ENCODE measurements at places on chromosomes 16 and 17.

GRCh38 chr17:69147460-69147859 is 5.8 kb upstream of the ABCA6 start:
- DNase-seq, result no peak

GRCh38 chr17:71409712-71410111 is 711.1 kb upstream of the SOX9 start:
- DNase-seq, result no peak

DNA sequence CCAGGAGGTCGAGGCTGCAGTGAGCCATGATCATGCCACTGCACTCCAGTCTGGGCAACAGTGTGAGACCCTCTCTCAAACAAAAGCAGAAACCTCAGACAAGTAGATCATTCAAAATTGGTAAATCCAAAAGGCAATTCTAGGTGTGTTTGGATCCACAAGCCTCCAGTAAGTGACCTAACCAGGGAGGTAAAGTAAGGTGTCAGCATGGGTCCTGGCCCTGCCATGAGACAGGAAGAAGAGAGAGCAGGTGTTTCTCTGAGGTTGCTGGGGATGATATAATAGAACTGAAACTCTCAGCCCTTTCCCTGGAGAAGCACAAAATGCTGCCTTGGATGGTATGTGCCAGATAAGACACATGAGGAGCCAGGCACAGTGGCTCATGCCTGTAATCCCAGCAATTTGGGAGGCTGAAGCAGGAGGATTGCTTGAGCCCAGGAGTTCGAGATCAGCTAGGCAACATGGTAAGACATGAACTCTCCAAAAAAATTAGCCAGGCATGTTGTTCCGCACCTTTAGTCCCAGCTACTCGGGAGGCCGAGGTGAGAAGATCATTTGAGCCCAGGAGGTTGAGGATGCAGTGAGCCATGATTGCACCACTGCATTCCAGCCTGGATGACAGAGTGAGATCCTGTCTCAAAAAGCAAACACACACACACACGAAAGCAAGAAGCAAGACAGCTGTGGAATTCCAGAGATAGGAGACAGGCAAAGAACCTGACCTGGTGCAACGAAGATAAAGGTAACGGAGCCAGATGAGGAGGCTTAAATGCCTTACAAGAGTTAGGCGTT is 6.5 kb downstream of the TM4SF5 start:
- DNase-seq, result no peak

DNA sequence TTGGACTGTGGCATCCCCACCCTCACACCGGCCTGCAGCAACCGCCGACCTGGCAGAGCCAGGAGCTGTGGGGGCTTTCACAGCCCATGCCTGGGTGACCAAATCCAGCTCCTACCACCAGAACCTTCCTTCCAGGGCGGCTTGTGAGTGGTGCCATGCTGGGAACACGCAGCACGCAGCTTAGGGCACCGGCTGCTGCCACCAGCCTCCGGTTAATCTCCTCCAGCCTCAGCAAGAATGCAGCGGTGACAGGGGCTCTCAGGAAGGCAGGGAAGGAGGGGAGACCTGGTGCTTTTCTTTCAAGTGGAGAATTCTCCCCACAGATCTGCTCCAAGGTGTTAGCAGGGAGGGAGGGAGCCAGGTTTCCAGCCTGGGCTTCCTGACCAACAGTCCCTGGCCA is 32.3 kb upstream of the ANKRD40CL start:
- no peak for DNase-seq

DNA sequence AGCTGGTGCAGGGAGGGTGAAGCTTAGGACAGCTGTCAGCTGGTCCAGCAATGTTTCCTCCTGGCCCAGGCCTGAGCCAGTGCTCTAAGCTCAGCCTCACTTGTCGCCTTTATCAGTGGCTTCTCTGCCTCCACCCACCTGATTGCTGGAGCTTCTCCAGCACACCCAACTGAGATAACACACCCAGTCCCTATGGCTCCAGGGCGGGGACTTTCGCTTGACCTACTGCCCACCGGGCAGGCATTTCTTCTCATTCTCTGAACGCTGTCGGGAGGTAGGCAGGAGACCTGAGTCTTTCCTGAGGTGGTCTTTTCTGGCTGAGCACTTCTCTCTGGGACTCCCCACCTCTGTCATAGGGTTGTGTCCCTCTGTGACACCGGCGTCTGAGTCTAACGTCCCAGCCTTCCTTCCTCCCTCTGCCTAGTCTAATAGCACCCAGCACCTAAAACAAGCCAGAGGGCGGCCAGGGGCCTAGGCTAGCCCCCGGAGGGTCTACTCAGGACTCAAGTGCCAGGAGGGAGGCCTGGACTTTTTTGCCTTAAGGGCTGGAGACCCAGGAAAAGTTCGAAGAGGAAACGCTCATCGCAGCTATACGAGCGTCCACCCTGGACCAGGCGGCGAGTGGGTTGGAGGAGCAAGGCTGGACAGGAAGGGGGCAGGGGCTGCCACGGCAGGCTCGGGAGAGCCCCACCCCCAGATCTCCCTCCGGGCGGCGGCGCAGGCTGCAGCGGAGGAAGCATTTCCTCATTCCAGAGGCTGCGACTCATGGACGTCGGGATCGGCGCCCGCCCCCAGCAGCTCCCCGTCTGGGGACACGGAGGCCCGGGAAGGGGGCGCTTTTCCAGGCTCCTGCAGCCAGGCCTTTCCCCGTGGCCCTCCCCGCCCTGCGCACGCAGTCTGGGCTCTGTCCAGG is 756 bp downstream of the TAX1BP3 start:
- no peak for DNase-seq
